ENCODE measurements at places on chromosomes 13 and 19.

- DNase-seq = no peak
Measured at GRCh38 chr19:32558607-32559228, 22.3 kb upstream of the PDCD5 start.

- peak; percentile 30 for DNase-seq
Measured at GRCh38 chr19:30669329-30670010, 297.3 kb downstream of the ZNF536 start.

DNA sequence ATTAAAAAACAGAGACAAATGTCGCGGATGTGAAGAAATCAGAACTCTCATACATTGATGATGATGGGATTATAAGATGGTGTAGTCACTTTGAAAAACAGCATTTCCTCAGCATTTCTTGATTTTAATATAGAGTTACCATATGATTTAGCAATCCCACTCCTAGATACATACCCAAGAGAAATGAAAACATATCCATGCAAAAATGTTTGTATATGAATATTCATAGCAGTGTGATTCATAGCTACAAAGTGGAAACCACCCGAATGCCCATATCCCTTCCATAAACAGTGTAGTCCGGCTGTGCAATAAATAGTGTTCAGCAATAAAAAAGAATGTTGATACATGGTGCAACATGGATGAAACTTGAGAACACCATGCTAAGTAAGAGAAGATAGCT is 44.6 kb downstream of the DPY19L3 start:
- DNase-seq = no peak

DNA sequence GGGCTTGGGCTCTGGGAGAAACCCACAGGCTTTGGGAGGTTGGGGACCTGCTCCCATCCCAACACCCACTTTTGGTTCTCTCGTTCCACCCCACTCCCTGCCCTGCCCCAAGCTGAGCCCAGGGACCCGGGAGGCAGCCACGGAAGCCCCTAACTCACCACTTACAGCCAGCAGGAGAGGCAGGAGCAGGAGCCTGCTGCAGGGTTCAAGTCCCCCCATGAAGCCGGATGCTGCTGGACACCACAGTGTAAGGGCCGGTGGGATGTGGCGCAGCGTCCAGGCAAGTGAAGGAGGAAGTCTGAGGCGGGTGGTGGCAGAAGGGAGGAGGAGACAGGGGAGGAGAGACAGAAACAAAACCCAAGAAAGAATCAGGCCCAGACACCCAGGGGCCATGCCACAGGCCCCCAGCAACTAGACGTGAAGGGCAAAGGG is at the start of gene TYROBP:
TYROBP (minus strand) TSS at position 286 of the 432 bp plus-strand sequence; CDS start at position 219, 67 bp downstream.
- DNase-seq = no peak

DNA sequence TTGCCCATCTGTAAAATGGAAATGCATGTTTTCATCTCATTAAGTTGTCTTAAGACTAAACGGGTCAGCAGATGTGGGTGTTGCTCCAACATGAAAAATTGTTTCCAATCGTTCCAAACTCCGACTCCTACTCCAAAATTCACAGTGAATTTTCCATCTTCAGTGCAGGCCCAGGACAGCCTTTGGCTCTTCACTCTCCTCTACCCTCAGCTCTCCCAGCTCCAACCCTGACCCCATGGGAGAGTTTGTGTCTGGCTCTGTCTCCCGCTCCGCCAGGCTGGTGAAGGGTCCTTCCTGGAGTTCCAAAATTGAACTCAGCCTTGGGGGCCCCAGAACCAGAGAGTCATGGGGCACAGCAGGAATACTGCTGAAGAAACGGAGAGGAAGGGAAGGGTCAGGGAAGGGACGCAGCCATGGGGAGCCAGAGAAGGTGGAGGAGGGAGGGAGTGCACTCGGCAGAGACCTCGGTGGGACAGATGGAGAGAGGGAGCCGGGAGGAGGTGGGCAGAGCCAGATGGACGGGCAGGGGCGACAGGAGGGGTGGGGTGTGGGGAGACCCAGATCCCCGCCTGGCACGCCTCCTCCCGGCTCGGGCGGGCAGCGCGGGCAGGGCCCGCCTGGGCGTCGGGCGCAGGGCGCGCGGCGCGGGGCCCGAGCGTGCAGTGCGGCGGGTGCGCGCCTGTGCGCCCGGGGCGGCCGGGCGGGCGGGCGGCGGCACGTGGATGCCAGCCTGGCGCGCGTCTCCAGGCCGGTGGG is 45.6 kb downstream of the CELF5 start:
- no peak for DNase-seq

- DNase-seq = no peak
Measured at GRCh38 chr19:8238251-8238650, 29.1 kb downstream of the CERS4 start.

- DNase-seq = no peak
Measured at GRCh38 chr19:48866692-48867091, 1.7 kb downstream of the PLEKHA4 start.

DNA sequence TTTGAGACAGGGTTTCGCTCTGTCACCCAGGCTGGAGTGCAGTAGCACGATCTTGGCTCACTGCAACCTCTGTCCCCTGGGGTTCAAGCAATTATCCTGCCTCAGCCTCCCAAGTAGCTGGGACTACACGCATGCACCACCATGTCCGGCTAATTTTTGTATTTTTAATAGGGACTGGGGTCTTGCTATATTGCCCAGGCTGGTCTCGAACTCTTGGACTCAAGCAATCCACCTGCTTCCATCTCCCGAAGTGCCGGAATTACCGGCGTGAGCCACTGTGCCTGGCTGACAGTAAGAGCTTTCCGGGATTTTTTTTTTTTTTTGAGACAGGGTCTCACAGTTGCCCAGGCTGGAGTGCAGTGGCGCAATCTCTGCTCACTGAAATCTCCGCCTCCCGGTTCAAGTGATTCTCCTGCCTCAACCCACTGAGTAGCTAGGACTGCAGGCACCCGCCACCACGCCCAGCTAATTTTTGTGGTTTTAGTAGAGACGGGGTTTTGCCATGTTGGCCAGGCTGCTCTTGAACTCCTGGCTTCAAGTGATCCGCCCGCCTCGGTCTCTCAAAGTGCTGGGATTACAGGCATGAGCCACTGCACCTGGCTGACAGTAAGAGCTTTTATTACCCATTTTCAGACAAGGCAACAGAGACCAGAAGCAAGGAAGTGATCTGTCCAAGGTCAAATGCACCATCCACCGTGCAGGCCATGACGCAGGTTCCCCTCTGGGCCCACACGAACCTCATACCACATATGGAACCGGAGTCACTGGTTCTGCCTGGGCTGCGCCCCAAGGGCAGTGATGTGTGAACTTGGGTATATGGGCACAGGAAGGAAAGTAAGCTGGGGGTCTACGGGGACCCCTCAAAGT is 21.0 kb downstream of the RFX1 start:
- DNase-seq = no peak

- no peak for DNase-seq
Measured at GRCh38 chr19:13579388-13580060, 73.2 kb upstream of the CACNA1A start.

GRCh38 chr13:98981369-98982080 is 3.7 kb upstream of the DOCK9 start:
- DNase-seq = no peak

GRCh38 chr13:44195245-44195644 is 178.4 kb upstream of the SERP2 start:
- no peak for DNase-seq

- DNase-seq = peak; percentile 92
Measured at GRCh38 chr19:46704379-46705076, 12.4 kb downstream of the PRKD2 start.
